ENCODE measurements at places on chromosomes 2 and 18. TPM values are rescaled to one million over a fixed set of nuclear protein-coding genes. Genes with fewer than 3 reads are reported as not detected.

DNA sequence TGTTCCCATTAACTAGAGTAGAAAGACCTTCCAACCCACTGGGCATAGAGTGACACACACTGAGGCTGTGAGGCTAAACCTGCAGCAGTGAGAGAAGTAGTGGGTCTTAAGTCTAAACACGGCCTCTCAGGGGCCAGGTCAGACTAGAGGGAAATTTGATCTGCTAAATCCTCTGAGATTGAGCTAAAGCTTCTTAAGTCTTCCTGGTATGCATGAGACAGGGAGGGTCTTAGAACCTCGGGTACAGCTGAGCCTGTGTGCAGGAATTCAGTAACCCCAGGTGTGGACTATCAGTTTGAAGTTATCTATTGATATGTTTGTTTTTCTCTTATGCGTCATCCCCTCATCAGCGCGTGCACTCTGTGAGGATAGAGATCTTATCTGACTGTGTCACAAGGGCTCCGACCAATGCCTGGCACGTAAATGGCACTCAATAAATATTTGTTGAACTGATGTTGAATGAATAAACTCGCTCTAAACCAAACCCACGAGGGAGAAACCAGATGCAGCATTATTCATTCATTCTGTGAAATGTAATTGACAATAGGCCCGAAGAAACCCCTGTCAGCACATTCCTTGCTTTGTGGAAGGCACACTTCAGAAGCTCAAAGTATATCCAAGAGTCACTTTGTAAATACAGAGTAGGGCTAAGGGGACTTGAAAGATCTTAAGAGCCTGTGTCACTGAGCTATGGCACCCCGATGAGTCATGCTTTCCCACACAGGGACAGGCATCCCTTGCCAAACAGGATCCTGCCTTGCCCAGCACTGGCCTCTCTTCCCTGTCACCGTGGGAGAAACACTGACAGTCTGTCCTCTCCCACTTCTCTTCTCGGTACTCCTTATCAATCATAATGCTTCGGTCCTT, 21.7 kb upstream of the RAB10 start:
- peak; percentile 4 for DNase-seq
- H3K36me3 ChIP-seq, result no peaks in the 10 kb centered on the region

The CCDC85A gene
- 1.3 TPM for total RNA-seq

The CBLN2 gene
- total RNA-seq, result not detected

The ASPRV1 gene
- 5.5 TPM for total RNA-seq

DNA sequence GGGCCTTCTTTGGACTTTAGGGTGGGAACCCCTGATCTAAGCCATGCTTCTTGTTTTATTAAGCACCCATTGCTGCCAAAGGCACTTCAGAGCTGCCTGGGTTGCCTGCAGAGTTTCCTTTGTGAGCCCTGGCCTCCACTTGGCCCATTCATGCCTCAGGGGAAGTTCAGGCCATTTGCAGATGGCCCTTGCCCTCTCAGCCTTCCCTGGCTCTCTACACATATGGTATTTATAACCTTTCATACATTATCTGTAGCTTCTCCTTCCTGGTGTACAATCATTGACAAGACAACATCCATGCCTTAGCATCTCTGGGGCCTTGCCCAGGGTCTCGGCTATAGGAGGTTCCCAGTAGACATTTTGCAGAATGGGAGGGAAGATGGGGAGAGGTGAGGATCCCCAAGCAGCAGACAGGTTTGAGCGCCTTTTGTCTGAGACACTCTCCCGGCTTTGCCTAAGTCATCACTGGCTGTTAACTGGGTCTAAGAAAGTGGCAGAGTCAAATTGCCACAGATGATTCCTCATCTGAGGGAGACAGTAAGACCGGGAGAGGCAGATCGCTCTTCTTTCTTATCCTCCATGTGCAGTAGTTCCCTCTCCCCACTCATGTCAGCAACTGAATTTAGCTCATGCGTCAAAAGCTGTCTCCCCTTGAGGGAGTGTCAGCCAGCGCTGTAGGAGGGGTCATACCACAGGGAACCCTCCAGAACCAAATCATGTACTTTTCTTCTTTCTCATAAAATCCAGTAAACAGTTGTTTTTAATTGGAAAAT, 2.7 kb downstream of the EHD3 start:
- no peak overlapping the region for H3K27ac ChIP-seq
- H3K4me3 ChIP-seq, result no peak overlapping the region
- peaks cover 2% of the 10 kb centered on the region for H3K4me1 ChIP-seq
- no peaks in the 10 kb centered on the region for H3K36me3 ChIP-seq
- DNase-seq, result no peak

DNA sequence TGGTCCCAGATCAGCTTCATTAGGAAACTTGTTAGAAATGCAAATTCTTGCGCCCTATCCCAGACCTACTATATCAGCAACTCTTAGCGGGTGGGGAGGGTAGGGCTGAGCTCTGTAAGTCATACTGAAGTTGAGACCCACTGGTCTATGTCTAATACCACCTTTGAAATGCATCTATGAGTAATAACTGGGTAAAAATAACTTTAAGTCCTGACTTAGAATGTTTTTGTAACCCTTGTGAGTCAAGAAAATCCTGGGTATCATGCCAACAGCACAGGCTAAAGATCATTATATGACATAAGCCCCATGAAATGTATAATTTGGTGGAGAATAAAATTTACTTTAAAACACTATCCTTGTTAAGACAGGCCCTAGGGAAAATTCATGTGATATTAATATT, 41.4 kb downstream of the PRKD3 start:
- no peaks in the 10 kb centered on the region for H3K27me3 ChIP-seq
- no peak overlapping the region for H3K27ac ChIP-seq
- no peaks in the 10 kb centered on the region for H3K36me3 ChIP-seq
- H3K4me3 ChIP-seq, result no peak overlapping the region

DNA sequence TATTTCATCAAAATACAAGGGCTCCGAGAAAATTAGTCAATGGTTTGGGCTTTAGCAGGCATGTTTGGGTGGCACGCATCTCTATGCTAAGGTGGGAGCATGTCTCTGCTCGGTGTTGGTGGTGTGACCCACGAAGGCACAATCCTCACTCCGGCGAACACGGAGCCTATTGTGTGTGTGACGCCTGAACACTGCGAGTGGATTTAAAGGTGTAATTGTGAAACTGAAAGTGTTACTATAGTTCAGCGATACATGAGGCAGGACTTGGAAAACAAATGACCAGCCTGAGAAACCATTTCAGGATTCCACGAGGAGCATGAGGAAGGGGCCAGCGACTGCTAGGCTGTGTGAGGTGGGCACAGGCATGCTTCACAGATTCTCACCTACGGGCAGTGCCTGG, 41.7 kb upstream of the LDLRAD4 start:
- H3K4me3 ChIP-seq, result no peak overlapping the region
- H3K27me3 ChIP-seq, result no peaks in the 10 kb centered on the region
- no peak for DNase-seq
- H3K4me1 ChIP-seq, result no peaks in the 10 kb centered on the region
- H3K27ac ChIP-seq, result no peak overlapping the region

The ZSCAN30 gene
- total RNA-seq, result 13.8 TPM

- no peaks in the 10 kb centered on the region for H3K27me3 ChIP-seq
- H3K4me1 ChIP-seq, result no peaks in the 10 kb centered on the region
- no peak overlapping the region for H3K4me3 ChIP-seq
- no peak overlapping the region for H3K27ac ChIP-seq
- no peaks in the 10 kb centered on the region for H3K36me3 ChIP-seq
Measured at GRCh38 chr18:44238454-44238853, 442.2 kb upstream of the SETBP1 start.

DNA sequence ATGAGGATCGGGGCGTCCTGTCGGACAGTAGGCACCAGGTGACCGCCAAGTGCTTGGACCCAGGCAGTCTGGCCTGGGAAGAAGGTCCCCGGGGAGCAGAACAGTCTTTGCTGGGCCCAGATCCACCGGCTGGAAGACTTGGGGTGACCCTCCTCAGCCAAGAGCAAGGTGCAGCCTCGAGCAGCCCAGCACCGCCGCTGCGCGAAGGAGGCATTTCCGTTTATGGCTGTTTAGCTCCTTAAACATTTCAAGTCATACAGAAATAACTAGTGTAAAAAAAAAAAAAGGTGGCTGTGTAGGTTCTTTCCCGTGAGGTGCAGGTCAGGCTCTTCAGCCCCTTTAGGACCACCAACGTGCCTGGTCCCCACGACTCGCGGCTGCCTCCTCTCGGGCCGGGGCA, 370.2 kb downstream of the CMPK2 start:
- no peak overlapping the region for H3K27ac ChIP-seq
- no peaks in the 10 kb centered on the region for H3K27me3 ChIP-seq
- no peak overlapping the region for H3K4me3 ChIP-seq
- no peaks in the 10 kb centered on the region for H3K36me3 ChIP-seq
- DNase-seq, result no peak

The TEX44 gene
- not detected for total RNA-seq

The SCN3A gene
- 0.20 TPM for total RNA-seq

- H3K4me1 ChIP-seq, result peaks cover 10% of the 10 kb centered on the region
- no peaks in the 10 kb centered on the region for H3K27me3 ChIP-seq
- DNase-seq, result no peak
- no peak overlapping the region for H3K27ac ChIP-seq
- no peaks in the 10 kb centered on the region for H3K36me3 ChIP-seq
- H3K4me3 ChIP-seq, result no peak overlapping the region
Measured at GRCh38 chr2:47651296-47651695, 131.6 kb upstream of the MSH6 start.

The FOXI3 gene
- total RNA-seq, result not detected

DNA sequence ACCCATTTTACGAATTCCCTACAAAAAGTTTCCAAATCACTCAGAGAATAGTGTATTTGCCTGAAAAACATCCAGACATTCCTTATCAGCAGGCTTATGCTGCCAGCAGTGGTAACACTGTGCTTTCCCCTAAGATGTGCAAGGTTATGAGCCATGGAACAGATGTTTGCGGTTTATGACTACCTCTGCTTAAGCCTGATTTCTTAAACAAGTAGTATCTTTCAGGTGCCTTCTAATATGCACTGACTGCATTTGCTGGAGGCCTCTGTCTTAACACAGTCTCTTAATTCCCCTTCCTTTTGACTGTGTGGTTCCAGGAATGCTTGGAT, 54.8 kb downstream of the CDC42EP3 start:
- no peak for DNase-seq
- no peaks in the 10 kb centered on the region for H3K27me3 ChIP-seq
- no peaks in the 10 kb centered on the region for H3K36me3 ChIP-seq
- H3K4me3 ChIP-seq, result no peak overlapping the region
- H3K27ac ChIP-seq, result no peak overlapping the region
- peaks cover 16% of the 10 kb centered on the region for H3K4me1 ChIP-seq

- H3K27me3 ChIP-seq, result no peaks in the 10 kb centered on the region
- H3K4me3 ChIP-seq, result no peak overlapping the region
- DNase-seq, result no peak
- H3K36me3 ChIP-seq, result no peaks in the 10 kb centered on the region
Measured at GRCh38 chr18:77208964-77209363, 40.7 kb upstream of the GALR1 start.

GRCh38 chr2:105834931-105835330, 90.2 kb downstream of the NCK2 start:
- H3K4me1 ChIP-seq, result peaks cover 9% of the 10 kb centered on the region
- no peak overlapping the region for H3K27ac ChIP-seq
- no peaks in the 10 kb centered on the region for H3K36me3 ChIP-seq

- no peak for DNase-seq
- H3K27me3 ChIP-seq, result no peaks in the 10 kb centered on the region
- no peaks in the 10 kb centered on the region for H3K36me3 ChIP-seq
- H3K4me3 ChIP-seq, result no peak overlapping the region
- H3K27ac ChIP-seq, result no peak overlapping the region
- no peaks in the 10 kb centered on the region for H3K4me1 ChIP-seq
Measured at GRCh38 chr2:86673986-86674670, 46.0 kb upstream of the RMND5A start.
